Activated CD4-positive, CD25-positive, alpha-beta regulatory T cell treated with anti-CD3 and anti-CD28 coated beads, Interleukin-2, amount 50 U/mL, for 24 hours (primary cell): ENCODE measurements at places on chromosomes 1 and 21.
A peak's percentile ranks its signal among the peaks of the same experiment; 100 is the strongest.

- peak; percentile 0 for ATAC-seq
Observed at GRCh38 chr1:151146072-151146411, 389 bp downstream of the SEMA6C start.

DNA sequence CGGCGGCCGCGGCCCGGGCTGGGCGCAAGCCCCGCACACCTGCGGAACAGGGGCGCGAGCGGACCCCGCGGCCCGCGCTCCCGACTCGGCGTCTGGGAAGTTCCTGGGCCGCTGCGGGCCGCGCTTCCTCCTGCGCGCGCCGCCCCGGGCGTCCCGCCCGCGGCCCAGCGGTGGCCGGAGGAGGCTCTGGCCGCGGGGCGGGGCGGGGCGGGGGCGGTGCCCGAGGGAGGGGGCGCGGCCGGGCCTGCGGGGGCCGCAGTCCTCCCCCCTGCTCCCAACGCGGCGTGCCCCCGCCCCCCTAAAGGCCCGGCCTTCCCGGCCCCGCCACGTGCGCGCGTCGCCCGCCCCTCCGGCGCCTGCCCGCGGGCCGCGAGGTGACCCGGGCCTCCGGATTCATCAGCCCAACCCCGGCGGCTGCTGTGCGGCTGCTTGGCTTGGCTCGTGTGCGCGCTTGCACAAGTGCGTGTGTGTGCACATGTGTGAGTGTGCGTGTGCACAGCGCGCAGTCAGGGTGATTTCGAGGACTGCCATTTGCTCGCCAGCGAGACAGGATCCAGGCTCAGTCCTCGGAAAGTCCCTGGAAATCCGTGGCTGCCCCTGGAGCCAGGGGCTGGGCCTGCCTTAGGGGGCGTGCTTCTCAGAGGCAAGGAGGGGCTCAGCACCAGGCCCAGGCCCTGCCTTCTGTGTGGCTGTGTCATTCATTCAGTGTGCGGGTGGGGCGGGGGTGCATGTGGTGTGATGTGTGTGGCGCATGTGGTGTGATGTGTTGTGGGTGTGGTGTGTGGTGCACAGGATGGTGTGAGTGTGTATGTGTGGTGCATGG is at the start of gene C2CD2:
C2CD2 (minus strand) TSS at position 188 of the 823 bp plus-strand sequence. CDS start 370 bp downstream, outside the sequence.
- peak; percentile 42 for ATAC-seq

DNA sequence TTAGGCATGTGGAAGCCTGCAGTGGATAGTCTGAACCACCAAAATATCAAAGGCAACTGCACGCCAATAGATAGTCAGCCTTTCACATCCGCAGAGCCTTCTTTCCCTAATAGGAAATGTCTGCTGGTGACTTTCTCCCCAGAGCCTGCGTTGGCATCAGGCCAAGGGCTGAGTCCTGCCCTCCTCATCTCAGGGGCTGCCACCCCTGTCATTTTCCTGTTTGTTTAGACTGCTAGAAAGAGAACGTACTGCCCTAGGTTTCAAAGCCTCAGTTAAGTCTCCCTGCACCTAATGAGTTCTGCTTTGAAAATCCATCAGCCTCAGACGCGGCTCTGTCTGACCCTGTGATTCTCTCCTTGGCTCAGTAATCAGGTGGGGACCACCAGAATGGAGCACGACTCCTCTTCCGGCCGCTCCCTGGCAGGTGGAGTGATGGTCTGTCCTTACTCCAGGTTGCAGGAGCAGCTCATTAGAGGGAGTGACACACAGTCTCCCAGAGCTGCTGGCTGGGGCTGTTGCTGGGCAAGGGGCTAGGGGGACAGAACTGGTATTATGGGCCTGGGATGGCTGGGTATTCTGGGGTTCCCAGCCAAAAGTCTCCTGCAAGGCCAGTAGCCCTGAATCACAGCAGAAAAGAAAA is 27.3 kb downstream of the STUM start:
- ATAC-seq = no peak

GRCh38 chr1:61135291-61135690 is 52.9 kb downstream of the NFIA start:
- no peak for ATAC-seq

GRCh38 chr1:97500760-97501159 is 420.1 kb downstream of the DPYD start:
- no peak for ATAC-seq

DNA sequence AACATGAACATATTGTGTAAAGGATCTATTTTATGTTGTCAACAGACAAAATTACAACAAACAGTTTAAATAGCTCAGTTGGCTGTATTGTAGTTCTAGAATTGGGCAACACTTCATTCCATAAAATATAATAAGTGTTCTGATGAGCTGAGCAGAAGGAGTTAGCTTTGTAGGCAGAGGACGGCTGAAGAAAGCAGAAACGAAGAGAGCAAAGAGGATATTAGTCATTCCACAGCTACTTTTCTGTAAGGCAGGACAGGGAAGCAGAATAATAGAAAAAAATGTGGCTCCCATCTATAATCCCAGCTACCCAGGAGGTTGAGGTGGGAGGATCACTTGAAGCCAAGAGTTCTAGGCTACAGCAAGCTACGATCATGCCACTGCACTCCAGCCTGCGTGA is 20.2 kb upstream of the IVNS1ABP start:
- no peak for ATAC-seq

DNA sequence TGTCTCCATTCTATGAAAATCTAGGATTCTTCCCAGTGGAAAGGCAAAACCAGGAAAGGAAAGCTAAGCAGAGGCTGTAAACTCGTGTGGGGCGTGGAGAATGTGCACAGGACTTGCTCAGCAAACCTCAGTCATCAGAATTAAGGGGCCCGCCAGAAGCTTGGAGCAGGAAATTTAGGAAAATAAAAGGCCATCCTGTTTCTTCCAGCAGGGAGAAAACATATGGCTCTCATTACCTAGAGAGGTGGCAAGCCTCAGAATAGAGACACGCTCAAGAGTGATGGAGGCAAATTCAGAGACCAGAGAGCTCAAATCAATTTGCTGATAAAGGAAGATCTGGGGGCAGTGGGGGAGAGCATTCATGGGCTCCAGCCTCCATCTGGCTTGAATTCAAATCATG is 151.9 kb upstream of the KLHDC7A start:
- ATAC-seq = no peak

DNA sequence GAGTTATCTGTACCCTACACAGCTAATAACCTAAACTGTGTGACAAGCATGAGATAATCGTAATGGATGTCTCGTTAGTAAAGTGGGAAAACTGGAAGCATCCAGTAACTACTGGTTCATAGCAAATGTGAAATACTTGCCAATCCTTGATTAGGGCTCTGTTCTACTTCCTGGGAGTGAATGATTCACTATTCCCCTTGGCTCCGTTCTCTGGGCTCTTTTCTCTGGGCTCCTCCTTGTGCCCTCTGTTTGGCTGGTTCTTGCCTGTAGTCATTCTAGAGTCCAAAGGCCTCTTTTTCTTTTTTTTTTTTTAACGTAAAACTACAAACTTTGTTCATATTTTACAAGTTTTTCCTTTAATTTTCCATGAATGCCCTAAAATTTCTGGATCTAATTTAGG is 465.8 kb upstream of the PLXNA2 start:
- ATAC-seq = no peak

GRCh38 chr1:209157546-209158249 is 425.8 kb upstream of the CAMK1G start:
- no peak for ATAC-seq

DNA sequence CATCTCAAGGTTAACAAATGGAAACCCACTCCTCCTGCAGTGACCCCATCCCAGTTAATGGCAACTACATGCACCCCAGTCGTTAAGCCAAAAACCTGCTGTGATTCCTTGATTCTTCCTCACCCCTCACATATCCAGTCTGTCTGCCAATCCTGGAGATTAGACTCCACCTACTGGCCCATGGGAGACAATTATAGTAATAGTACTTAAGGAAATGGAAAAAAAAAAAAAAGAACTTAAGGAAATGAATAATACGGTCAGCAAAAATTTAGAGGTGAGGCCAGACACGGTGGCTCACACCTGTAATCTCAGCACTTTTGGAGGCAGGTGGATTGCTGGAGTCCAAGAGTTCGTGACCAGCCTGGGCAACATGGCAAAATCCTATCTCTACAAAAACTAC is 7.0 kb downstream of the NOL9 start:
- no peak for ATAC-seq

DNA sequence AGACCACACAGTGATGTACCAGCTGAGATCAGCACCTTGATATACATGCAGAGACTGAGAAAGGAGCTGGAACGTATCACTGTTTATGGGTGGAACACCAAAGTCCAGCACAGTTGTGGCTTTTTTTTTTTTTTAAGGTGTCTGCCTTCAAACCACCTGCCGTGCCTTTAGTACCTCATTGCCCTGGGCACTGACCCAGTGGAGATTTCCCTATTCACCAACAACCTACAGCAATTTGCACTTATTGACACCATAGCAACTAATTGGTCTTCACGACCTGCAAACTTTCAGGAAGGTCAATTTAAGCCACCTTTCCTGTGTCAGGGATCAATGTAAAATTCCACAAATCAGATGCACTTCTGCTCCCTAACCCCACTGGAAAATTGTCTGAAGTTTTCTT is 181.6 kb upstream of the ADGRL2 start:
- no peak for ATAC-seq

- no peak for ATAC-seq
Observed at GRCh38 chr1:39566441-39567137, 10.0 kb downstream of the PABPC4 start.

GRCh38 chr1:38076038-38076437 is 29.4 kb upstream of the POU3F1 start:
- no peak for ATAC-seq

- peak; percentile 53 for ATAC-seq
Observed at GRCh38 chr1:35030756-35031446, 844 bp downstream of the ZMYM6 start.

DNA sequence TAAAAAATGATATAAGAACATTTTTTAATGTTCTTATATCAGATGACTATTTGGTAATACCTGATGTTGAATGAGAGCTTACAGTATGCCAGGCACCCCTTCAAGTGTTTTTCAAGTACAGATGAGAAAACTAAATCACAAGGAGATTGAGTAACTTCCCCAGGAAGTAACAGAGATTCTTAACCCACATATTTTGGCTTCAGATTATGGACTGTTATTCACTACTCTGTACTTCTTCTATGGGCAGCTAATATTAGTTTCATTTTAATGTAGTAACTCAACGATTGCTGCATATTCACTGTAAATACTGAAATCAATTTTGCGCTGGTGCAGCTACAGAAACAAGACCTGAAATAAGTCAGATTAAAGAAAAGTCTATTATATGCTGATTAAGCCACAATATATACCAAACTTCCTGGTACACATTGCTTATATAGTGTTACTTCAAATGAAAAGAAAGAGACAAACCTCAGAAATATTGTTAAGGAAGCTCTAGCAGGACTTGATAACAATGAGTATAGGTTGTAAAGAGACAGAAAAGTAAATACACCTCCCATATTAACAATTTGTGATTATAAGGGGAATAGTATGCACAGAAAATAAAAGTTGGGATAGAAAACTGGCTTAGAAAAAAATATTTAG is 19.7 kb downstream of the DPYD start:
- ATAC-seq = no peak

- no peak for ATAC-seq
Observed at GRCh38 chr21:18951271-18952038, 547.9 kb upstream of the TMPRSS15 start.

- no peak for ATAC-seq
Observed at GRCh38 chr1:23194119-23194984, 22.9 kb downstream of the HTR1D start.

GRCh38 chr1:184598403-184599193 is 156.1 kb downstream of the EDEM3 start:
- no peak for ATAC-seq

DNA sequence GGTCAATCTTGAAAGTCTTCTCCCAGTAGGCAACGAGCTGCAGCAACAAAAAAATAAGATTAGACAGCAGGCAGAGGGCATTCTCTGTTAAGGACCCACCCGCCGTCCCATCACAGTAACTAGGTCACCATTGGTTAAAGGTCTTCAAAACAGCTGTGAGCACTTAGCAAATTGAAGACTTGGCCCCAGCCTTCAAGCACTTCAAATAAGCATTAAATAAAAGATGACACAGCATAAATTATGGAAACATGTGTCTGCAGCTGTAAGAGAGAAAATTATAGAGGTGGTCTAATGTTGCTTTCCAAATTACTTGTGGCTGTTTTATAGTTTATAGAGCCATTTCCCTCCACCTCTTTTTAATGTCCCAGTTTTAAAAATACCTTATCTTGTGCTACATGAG is 61.2 kb downstream of the VANGL1 start:
- no peak for ATAC-seq
